ENCODE measurements at places on chromosomes 6 and 20.

GRCh38 chr20:48858075-48858790 is 30.4 kb upstream of the PREX1 start:
- no peak for DNase-seq

GRCh38 chr6:31070711-31071197 is 41.6 kb downstream of the C6orf15 start:
- DNase-seq, result peak; percentile 75

GRCh38 chr6:45704056-45704800 is 311.4 kb downstream of the CLIC5 start:
- DNase-seq, result no peak

GRCh38 chr20:13778827-13779226 is 5.9 kb downstream of the ESF1 start:
- no peak for DNase-seq

GRCh38 chr20:492159-492558 is 29.8 kb upstream of the TBC1D20 start:
- no peak for DNase-seq

DNA sequence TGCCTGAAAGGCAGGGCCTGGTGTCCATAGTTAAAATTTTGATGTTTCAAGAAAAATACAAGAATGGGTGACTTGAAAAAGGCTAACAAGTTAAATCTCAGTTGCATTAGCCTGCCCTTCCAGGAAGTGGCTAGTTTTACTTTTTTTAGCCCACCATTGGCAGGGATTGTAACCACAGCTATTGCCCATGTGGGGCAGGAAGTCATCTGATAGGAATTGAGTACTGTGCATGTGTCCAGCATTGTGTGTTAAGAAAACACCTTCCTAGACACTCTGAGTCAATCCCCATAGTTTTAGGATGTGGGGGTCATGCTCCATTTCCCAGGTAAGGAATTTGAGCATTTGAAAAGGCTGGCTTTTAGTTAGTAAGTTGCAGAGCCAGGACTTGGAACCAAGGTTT is 26.9 kb downstream of the LYRM2 start:
- peak; percentile 34 for DNase-seq

DNA sequence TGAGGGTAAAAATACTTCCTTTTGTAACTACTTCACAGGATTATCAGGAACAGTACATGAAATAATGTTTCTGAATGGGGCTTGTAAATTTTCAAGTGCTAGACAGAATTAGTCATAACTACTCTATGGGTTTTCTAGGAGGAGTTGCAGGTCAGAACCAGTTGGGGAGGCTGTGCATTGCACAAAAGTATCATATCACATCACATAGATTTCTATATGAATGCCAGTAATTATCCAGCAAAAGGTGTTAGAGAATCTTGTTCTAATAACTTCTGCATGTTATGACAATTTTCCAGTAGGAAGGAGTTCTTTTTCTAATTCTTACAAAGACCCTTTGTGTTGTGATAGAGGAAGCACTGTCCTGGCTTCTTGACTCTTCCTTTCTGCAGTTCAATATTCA is 551.6 kb downstream of the COL12A1 start:
- no peak for DNase-seq

- DNase-seq, result no peak
Measured at GRCh38 chr6:113971741-113972140, 793 bp upstream of the HDAC2 start.

DNA sequence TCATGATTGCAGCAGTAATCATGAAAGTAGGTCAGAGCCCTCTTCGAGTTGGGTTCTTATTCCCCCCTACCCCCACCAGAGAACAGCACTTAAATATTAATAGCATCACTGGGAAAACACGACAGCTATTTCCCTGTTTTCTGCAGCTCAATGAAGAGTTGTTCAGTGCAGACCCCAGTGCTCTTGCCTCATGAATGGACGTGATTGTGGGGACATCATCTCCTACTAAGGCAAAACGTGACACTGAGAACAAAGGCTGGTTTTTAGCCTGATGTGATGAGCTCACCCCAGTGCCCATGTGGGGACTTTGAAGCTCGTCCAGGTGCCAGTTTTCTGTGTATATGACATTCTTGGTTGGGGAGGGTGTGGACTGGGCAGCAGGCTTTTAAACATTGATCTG is 105.9 kb downstream of the SLC35F1 start:
- no peak for DNase-seq

DNA sequence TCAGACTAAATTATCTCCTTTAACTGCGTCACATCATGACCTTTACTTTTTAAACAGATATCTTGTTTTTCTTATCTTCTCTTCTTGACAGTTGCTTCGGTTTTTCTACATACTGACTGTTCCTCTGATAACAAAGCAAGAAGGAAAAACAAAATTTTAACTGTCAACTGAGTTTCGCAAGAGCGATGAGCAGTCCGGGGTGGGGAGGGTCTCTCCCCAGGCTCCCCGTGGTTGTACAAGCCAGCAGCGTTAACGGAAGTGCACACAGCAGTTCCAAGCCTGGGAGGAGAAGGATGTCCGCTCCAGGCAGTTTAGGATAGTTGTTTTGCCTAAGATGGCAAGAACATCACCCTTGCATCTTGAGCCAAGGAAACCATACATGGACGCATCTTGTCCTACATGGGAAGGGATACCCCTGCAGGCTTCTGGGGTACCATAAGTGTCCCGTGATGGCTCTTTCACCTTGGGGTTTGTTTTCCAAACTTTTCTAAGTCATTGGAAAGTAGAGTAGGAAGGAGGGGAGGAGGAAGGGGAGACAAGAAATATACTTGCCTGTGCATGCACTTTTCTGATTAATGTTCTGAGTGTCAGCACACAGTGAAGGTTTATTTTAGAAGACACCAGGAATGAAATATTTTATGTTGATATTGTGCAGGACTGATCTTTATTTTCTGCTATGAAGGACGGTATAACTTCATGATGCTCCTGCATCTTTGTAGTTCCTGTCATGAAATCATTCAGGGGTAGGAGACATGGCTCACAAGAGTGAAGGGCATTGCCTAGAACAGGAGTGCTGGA is 20.8 kb downstream of the SLC24A3 start:
- DNase-seq, result no peak

DNA sequence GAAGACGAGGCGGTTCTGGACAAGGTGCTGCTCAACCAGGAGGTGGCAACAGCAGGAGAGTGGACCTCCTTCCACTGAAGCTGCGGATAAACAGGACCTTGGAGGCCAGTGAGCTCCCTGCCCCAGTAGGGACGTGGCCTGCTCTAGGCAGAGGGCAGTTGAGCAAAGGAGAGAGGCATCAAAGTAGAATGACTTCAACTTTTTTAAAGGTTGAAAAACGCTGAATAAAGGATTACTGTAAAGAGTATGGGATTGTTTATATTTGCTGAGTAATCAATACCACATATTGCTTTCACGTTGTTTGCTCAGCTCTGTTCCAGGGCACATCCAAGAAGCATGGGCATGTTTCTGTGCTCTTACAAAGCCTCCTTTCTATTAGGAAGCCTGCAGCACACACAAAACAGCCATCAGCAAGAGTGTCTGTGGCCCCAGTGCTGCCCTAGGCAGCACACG is 48.1 kb downstream of the ERMARD start:
- no peak for DNase-seq

DNA sequence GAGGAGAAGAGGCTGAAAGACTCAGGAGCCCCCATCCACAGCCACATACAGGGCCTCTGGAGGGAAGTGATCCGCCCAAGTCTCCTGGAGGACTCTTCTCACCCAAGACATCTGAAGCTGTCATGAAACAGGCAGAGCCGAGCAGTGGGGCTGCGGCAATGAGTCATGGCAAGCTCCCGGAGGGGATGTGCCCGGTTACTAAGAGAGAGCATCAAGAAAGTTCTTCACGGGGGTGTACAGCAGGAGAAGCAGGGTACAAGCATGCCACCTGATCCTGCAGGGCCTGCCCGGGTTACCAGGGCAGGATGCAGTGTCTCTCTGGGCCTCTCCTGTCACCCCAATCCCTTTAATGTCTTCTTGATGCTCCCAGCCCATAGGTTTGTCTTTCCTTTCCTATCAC is 21.1 kb downstream of the TRIM26 start:
- DNase-seq, result no peak

GRCh38 chr20:54510541-54511129 is 35.2 kb downstream of the DOK5 start:
- DNase-seq, result peak; percentile 73

DNA sequence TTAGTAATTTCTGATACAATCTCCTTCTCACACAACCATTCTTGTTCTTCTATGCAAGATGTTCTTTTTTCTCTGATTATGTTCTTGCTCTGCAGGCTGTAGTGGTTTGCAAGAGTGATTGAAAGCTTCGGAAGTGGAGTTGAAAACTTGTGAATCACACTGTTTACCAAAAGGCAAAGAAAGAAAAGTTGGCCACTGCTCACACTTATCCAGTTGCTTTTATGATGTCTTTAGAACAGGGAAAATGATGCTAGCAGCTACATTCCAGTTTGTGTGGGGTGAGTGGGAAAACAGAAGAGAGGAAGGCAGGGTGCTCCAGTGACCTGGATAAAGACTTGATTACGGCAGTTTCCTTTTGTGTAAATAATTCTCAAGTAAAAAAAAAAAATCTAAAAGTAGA is 583.3 kb downstream of the TENT5A start:
- peak; percentile 16 for DNase-seq

DNA sequence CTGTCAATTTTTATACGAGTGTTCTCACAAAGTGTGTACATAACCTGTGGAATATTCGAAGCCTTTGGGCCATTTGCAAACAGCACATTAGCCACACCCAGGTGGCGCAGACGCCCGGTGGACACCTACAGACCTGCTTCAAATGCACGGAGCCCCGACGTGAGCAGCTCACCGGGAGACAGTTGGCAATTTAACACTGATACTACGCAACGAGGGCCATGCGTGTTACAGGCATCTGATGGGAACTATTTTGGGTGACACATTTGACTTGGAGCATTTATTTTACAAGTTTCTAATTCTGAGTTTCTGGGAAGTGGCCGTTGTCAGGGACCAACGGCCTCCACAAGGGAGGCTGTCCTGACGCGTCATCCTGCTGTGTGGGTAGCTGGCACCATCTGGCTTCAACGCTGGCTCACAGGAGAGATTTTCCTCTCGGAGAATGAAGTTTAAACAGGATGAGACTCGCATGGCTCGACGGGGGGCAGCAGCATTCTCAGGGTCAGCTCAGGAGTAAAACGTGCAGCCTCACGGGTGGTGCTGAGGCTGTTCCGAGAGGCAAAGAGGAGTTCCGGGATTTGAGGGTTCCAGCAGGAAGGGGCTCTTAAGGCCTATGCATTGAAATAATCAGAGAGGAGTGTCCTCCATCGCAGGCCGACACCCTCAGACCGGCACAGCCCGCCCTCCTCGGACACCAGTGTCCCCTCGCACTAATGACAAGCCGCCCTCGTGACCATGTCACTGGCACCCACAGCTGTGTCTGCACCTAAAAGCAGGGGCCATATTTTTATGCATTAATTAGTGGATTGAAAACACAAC is 207.4 kb downstream of the DLL1 start:
- no peak for DNase-seq

DNA sequence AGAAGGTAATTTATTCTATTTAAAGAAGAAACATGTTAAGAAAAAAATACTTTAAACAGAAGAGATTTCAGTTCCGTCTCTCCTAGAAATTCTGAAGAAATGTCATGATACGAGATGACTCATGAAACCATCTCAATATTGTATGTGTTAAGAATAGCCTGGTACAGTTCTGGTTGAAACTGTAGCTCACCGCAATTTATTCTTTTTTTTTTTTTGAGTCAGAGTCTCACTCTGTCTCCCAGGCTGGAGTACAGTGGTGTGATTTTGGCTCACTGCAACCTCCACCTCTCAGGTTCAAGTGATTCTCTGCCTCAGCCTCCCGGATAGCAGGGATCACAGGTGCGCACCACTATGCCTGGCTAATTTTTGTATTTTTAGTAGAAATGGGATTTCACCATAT is 103.3 kb downstream of the ARHGAP18 start:
- DNase-seq, result no peak

GRCh38 chr6:15296249-15296648 is 50.4 kb downstream of the JARID2 start:
- no peak for DNase-seq

- no peak for DNase-seq
Measured at GRCh38 chr6:161303628-161304340, 29.9 kb upstream of the AGPAT4 start.

DNA sequence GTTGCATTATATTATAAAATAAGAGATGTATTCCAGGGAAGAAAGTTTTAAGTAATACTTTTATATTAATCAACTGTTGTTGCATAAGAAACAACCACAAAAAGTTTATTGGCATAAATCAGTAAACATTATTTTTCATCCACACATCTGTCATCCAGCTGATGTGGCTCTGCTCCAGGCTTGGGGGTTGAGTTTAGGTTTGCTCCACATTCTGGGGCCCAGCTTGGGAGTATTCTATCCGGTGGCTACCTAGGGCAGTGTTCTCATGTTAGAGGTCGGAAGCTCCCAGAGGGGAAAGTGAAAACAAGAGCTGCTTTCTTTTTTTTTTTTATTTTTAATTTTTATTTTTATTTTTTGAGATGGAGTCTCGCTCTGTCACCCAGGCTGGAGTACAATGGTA is 728.4 kb upstream of the FLRT3 start:
- no peak for DNase-seq

GRCh38 chr6:7245668-7246393 is 67.2 kb downstream of the SSR1 start:
- no peak for DNase-seq

GRCh38 chr6:3315841-3316240 is 57.1 kb downstream of the PSMG4 start:
- DNase-seq, result no peak

- no peak for DNase-seq
Measured at GRCh38 chr20:1625083-1625690, 5.4 kb upstream of the SIRPB1 start.

DNA sequence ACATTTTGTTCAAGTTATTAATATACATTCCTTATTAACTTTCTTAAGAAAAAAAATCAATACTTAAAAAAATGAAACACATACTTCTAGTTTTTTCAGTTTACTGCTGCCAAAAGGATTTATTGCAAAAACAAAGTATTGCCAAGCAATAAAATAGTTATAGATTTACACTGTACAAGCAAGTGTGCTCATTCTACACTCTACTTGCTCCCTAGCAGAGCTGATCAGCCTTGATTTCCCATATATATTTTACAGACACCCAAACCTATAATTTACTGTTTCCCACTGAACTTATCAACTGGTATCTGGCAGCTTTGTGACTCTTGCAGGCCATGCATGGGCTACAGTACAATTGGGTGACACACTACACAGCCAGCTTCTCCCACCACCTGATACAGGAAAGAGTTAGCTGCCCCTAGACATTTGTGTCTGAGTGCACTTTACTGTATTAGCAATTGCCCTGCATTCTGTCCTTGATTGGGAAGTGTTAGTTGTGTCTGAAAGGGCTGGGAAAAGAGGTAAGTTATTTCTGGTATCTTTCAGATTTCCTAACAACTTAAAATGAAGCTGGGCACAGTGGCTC is 156.0 kb upstream of the BEND3 start:
- DNase-seq, result no peak

DNA sequence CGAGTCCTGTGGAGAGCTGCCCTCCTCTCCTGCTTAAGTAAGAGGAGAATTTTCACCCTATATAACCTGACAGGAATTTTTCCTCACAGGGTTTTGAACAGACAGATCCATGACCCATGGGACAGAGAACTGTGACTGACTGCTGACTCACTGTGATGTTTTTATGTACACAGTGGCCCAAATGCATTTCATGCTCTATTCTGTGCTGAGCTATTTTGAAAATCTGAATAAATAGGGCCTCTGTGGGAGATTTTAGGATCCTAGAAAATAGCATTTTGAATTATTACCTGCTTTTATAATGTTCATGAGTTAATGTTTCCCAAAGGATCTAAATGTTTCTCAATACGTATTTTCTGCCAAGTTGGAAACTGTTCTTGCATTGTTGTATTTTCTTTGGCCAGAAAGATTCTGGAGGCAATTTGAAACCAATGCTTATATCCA is 577.4 kb downstream of the HTR1B start:
- no peak for DNase-seq

Data from astrocyte of the cerebellum (primary cell).